Caki2 (cell line): ENCODE measurements at places on chromosomes 7 and 10. TPM values are rescaled to one million over a fixed set of nuclear protein-coding genes. Genes with fewer than 3 reads are reported as not detected.

DNA sequence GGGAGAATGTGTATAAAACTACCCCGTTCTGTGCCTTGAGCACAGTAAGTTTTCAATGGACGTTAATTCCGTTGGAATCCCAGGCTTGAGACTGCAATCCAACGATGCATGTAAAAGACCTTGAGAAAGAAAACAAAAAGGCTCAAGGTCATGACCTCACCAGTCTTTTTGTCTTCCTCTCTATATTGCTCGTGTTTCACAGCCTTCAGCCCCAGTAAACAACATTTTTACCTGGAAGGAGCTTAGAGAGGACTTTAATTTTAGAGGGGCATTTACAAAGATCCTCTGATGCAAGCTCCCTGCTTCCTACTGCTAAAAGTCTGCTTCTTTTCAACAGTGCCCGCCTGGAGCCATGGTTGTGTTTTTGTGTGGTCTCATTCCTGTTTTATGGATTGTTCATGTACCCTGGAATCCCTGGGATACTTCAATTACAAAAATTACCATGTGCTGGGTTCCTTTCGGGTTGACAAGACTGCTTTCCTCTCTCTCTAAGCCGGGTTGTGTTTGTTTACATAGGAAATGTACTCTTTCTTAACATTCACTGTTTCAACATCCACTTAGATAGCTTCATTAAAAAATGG is 320.1 kb upstream of the NFE2L3 start:
- no peak for DNase-seq

- DNase-seq = peak; percentile 46
Observed at GRCh38 chr7:114405427-114405826, 9.2 kb upstream of the FOXP2 start.

DNA sequence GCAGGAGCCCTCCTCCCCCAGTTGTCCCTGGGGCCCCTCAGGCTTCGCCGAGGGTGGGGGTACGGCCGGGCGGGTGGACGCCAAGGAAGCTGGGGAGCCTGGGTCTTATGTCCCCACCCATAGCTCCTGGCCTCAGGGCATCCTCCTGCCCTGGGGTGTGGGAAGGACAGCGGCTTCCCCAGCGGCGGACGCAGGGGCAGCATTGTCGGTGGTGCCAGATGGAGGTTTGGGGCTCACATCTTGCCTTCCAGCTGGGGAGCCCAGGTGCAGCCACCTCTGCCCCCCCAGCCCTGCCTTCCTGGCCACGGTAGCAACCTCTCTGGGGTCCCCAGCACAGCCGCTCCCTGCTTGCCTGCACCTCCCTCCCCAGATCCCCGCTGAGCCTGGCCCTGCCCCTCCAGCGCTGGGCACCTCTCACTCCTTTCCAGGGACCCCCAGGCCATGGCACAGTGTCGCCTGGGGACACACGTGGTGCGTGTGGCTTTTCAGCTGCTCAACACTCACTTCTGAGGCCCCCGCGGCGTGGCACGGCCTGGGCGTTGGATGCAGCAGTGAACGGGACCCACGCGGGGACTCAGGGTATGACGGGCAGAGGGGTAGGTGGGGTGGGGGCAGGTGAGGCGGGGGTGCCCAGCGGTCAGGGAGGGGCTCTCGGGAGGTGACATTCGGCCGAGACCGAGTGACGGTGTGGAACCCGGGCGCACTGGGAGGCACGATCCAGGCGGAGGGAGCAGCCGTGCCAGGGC is 53.1 kb downstream of the UNCX start:
- DNase-seq = no peak

LZTS2 gene
- 35.5 and 37.2 TPM in 2 replicates for total RNA-seq

CREB5 gene
- total RNA-seq = 15.2 and 28.2 TPM in 2 replicates
